ENCODE measurements at places on chromosomes 1 and 21.

DNA sequence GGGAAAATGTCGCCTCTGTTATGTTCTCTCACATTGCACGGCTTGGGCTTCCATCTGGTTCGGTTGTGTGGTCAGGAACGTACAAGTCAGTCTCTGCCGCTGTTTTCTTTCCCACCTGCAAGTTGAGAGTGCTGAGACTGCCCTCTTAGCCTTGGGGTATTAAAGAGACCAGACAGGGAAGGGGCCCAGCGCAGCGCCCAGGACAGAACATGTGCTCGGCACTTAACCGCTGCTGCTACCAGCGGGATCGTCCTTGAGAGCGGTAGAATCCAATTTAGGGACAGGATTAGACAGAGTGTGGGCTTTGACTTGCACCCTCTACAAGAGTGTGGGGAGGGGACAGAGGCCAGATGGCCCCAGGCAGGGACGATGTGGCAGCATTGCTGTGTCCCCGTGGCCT, 17.7 kb upstream of the AGPAT3 start:
- DNase-seq, result no peak

DNA sequence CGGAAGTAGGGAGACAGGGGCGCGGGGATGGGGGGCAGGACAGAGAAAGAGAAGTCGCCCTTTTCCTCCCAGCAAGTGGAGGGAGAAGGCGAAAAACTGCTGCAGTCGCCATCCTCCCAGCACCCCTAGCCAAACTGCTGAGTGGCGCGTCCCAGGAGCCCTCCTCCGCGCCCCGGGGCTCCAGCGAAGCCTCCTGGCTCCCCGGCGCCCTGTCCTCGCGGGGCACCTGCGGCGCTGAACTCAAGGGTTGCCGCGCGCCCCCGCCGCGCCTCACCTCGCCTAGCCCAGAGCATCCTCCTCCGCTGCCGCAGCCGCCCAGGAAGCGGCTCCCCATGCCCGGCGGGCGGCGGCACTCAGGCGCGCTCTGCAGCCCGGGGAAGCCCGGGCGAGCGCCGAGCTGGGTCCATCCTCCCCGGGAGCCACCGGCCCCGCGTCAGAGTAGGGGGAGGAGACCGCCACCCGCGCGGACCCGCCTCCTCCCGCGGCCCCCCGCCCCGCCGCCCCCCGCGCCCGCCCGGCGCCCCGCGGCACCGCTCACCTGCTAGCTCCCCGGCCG, at the start of gene DAB1:
Gene DAB1, minus strand, starts transcription at position 405 of the 556 bp plus-strand sequence. CDS start 133,030 bp downstream, outside the sequence.
- no peak for DNase-seq

DNA sequence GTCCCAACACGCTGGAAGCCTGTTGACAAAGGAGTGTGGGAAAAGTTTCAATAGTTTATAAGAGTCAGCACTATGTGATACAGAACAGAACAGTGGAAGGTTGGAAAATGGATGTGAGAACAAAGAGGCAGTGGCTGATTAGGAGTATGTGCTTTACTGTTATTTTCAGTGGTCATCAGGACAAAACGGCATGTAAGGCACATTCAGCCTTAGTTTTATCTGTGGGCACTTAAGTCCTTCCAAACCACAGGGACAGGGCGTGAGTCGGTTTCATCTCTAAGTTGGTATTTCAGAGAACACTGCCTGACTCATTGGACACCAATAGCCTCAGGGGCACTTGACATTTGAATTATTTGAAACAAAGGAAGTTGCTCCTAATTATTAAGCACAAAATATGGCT, 306.9 kb downstream of the ASTN1 start:
- no peak for DNase-seq

GRCh38 chr1:214546886-214547641, 4.3 kb downstream of the PTPN14 start:
- DNase-seq, result no peak

- no peak for DNase-seq
Measured at GRCh38 chr1:8147956-8148355, 121.8 kb upstream of the ERRFI1 start.

GRCh38 chr1:244801246-244801645, 34.2 kb upstream of the COX20 start:
- peak; percentile 58 for DNase-seq

DNA sequence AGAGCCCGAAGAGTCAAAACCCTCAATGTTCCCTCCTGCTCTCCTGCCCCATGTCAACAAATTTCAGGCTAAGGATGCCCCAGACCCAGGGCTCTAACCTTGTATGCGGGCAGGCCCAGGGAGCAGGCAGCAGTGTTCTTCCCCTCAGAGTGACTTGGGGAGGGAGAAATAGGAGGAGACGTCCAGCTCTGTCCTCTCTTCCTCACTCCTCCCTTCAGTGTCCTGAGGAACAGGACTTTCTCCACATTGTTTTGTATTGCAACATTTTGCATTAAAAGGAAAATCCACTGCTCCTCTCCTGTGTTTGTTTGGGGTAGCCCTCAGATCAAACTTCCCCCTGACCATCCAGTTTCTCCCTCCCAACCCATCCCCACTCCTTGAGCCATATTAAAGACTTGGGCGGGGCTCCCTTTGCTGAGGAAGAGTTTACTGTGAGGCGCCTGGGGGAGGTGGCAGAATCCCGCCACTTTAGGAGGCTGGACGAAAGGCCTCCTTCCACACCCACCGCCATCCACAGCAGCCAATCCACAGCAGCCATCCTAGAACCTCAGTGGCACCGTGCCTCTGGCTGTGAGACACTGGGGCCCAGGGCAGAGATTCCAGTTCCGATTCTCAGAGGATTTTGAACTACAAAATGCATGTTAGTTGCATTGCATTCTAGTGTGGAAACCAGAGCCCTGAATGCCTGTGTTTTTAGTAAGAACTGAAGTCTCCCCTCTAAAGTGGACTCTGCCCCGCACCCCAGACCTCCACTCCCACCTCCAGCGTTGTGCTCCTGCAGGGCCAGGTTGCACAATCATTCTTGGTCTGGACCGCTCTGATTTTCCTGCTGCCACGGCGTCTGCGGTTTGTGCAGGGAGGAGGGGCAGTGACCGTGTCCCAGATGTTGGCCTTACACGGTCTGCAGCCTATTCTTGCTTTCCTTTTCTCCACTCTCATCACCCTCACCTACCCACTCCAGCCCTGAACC, 3.0 kb downstream of the OLFML3 start:
- DNase-seq, result peak; percentile 28

DNA sequence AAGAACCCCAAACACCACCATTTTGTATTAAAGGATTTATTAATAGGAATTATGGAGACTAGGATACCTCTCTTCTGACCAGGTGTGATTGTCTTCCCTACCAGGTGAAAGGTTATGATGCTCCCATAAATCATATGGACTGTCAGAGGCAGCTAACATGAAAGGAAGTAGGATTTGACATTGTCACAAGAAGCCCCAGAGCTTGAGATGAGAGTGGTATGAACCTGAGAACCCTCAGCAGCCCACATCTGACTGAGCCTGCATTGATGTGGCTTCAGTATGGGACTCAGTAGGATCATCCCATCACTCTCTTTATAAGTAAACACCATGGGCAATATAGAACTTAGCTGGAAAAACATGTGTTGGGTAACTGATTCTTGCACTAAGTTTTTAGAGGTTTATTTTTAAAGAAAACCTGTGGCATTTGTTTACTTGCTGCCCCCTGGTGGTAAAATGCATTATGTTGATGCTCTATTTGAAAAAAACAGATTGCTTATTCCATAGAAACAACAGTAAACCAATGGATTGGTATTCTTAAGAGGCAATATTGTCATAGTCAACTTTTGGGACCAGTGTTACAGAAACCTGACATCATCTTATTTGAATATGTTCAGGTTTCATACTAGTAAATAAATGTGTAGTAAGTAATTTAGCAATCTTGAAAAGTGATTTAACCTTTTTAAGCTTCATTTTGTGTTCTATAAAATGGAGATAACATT, 16.6 kb upstream of the CACYBP start:
- DNase-seq, result peak; percentile 41

DNA sequence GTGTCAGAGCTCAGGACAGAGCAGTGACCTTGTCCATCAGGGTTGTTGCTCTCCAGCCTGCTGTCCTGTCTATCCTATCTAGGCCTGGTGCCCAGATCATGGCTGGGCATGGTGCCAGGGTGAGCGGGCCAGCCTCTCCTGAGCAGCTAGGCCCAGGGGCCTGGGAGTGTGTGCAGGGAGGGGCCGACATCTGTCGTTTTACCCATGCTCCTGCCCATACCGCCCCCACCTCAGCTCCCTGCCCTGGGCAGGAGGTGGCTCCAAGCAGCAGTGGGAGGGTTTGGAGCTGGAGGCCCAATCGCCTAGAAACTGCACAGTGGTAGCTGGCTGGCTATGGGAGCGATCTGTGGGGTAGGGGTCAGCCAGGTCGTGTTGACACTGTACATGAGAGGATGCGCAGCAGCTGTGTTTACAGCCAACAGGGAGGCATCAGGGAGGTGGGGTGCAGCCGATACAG, 6.5 kb downstream of the INSRR start:
- DNase-seq, result peak; percentile 84

GRCh38 chr1:160300173-160300572, 15.2 kb upstream of the PEX19 start:
- DNase-seq, result no peak

DNA sequence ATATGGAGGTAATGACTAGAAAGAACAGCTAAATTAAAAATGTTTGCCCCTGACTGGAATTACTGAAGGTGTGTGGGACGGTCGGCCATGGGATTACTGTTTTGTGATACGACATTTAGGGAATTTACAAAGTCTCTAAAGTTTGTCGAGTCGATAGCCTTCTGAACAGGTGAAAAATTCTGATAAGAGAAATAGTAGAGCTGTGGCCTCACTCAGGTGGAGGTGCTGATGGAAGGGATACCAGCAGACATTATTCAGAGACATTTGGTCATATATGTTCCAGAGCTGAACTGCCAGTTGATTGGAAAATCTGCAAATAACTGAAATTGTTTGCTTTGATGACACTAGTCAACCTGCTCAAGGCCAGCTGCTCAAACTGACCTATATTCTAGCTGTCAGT, 71.1 kb downstream of the ADCY10 start:
- DNase-seq, result no peak

- DNase-seq, result no peak
Measured at GRCh38 chr21:16773206-16773605, 739.6 kb upstream of the CXADR start.

- no peak for DNase-seq
Measured at GRCh38 chr1:156490401-156491032, 10.1 kb downstream of the MEF2D start.

DNA sequence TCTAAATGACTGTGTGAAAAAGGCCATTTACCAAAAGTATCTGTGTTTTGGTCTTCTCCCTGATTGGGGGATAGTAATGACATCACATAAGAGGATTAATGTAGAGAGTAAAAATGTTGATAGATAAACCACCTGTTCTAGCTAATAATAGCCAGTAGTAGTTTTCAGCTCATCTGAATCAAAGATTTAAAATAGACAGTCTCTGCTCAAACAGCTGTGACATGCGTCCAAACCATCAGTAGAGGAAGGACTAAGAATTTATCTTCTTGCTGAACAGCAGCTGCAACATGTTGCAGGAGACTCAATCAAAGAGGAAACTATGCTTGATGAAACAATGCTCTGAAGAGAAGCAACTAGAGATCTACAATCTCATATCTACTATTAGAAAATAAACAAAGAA, 21.4 kb downstream of the TMPRSS15 start:
- no peak for DNase-seq

GRCh38 chr1:229397762-229398161, 36.1 kb downstream of the ACTA1 start:
- DNase-seq, result no peak

- DNase-seq, result peak; percentile 95
Measured at GRCh38 chr1:149927563-149928400, at the start of gene SF3B4. Gene SF3B4, minus strand, starts transcription at chr1:149927803. Its CDS starts 44 bp downstream, at chr1:149927759.

GRCh38 chr1:203166192-203166940, 9.3 kb downstream of the MYBPH start:
- no peak for DNase-seq

DNA sequence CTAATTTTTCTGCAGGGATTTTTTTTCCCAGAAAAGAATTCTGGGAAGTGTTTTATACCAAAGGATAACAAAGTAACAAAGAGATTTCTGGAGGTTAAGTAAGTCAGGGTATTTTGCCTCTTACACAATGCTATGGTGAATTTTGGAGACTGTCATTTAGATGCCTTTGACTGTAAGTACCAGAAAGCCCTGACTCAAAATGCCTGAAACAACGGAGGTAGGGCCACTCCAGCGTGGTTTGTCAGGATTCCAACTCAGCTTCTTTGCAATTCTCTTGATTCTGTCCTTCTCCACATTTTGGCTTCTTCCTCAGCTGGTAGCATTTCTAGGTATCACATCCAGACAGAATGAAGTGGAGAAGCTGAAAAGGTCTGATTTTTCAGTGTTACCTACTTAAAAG, 106.5 kb downstream of the UCHL5 start:
- DNase-seq, result no peak

DNA sequence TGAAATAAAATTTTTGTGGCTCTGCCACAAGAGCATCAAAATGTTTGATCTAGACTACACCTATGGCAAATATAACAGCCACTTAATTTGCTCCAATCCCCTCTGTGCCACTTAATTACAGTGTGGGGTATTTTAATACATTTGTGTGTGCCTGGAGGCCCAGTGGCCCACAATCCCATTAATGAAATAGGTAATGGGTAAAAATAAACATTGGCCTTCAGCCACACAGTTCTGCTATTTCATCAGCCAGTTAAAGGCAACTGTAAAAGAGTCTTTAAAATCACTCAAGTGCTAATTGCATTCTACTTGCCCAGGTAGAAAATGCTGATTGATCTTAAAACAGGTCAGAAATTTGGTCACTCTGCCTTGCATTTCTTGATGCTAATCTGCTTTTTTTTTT, 151.6 kb upstream of the UBE2U start:
- no peak for DNase-seq

DNA sequence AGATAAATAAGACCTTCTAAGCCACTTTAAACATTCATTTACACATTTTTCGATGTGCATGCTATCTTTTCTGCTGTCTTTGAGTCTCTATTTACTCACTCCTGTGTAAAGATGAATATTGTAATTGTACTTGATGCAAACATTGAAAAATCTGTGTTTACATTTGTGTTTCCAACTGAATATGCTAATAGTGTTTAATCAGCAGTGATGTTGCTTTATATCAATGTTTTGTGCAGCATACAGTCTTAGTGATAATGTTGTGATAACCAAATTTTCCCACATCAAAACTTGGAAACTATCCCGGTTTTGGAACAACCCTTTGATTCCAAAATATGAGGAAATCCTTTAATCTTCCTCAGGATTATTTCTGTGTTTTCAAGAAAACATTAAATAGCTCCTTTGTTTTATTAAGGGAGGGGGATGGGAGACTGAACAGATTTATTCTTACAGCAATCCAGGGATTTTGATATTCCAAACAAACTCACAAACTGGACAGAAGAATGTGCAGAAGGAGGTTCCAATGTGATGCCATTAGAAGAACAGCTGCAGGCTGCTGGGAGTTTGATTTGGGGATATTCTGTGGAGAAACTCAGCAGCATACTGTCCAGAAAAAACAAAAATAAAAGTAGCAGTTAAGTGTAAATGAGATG, 248.0 kb downstream of the S1PR1 start:
- DNase-seq, result no peak
